ENCODE measurements at places on chromosomes 16 and 17.

GRCh38 chr16:2855536-2855935 is 2.4 kb downstream of the PRSS22 start:
- DNase-seq, result no peak

- DNase-seq, result no peak
Measured at GRCh38 chr16:17839907-17840306, 369.1 kb upstream of the XYLT1 start.

DNA sequence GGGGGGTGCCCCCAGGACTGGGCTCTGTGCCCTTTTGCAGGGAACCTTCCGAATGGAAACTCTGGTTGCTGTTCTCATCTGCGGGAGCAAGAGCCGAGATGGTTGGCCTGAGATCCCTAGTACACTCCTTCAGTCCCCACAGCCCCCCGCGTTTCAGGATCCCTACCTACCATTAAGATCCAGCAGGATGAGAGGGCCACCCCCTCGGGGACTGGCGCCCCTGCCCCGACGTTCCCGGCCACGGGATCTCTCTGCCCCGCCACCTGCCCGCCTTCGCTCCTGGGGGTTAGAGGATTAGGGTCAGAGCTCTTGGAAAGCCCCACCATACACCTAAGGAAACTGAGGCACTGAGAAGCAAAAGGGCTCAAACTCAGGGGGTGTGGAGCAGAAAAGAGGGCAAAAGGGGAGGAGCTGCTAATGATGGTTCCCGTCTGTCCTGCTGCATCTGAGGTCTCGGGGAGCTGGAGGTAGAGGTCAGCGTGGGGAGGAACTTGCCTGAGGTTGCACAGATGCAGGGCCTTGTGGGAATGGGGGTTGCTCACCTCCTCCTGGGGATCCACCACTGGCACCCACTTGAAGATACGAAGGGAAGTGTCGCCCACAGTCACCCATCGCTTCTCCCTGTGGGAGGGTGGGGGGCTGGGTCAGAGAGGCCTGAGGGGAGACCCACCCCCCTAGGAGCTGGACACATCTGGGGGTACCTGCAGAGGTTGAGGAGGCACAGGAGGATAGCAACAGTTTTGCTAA is 1.0 kb downstream of the BCL7C start:
- DNase-seq, result no peak

DNA sequence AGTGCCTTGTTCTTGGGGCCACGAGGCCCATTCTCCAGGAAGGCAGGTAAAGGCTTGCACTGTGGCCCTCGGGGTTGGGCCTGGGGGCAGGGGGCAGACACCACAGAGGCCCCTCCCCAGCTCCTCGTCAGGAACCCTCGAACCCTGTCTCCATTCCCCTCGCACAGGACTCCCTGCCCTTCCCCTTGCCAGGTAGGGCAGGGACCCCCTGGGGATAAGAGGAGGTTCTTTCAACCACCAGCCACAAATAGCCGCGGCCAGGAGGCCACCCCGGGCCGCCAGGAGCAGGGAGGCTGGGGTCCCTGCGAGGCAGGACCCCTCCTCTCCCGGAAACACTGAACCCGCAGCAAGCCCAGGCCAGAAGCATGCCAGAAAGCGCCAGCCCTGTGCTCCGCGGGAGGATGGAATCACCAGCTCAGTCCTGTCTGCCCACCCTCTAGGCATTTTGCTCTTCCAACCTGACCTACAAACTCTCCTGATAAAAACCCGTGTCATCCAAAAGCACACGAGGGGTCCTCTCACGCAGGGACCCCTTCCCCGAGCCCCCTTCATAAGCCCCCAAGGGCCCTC is 45.6 kb downstream of the SLC47A1 start:
- no peak for DNase-seq

DNA sequence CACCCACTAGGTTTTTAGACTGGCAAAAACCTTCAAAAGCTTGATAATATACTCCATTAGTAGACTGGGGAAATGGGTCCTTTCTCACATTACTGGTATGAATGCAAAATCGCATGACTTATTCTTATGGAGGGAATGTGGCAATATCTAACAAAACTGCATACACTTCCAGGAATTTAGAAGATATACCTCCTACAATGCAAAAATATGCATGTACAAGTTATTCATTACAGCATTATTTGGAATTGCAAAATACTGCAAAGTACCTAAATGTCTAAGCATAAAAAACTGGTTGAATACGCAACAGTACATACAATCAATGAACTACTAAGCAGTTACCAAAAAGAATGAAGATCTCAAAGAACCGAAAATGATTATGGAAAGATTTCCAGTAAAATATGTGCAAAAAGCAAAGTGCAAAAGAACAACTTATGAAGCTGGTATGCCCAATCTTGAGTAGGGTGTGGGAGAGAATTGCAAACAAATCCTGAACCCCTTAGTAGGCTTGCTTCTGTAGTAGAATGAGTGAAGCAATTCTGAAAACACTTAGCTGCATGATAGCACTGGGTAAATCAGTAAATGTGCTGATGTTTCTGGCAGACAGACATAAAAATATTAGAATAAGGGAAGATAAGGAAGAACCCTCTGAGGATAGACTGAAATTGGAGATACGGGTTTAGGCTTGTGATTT is 180.1 kb downstream of the PARN start:
- peak; percentile 76 for DNase-seq

DNA sequence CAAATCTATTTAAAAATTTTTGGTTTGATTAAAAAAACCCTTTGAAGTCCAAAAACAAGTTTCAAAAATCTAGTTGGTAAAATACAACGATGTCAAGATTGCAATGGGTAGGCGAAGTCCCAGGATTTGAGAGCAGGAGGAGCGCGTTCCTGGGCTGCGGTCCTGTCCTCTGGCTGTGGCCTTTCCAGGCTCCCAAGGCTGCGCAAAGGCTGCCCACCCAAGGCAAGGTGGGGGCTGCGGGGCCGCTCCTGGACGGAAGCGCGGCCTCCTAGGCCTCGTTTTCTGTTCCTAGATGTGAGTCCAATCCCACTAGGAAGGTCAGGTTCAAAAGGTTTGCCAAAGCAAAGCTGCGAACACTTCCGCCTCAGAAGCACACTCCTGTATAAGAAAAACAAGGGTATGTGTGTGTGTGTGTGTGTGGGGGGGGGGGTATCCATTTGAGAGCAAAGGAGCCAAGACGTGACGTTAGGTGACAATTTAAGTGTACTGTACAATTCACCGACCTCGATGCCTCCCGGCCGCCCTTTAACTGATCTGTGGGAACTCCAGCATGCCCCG is 9.2 kb downstream of the AHSP start:
- DNase-seq, result no peak

- no peak for DNase-seq
Measured at GRCh38 chr16:28297784-28298510, 5.6 kb downstream of the SBK1 start.

All from fibroblast of the aortic adventitia (primary cell).